ENCODE measurements at places on chromosomes 7 and 10.

DNA sequence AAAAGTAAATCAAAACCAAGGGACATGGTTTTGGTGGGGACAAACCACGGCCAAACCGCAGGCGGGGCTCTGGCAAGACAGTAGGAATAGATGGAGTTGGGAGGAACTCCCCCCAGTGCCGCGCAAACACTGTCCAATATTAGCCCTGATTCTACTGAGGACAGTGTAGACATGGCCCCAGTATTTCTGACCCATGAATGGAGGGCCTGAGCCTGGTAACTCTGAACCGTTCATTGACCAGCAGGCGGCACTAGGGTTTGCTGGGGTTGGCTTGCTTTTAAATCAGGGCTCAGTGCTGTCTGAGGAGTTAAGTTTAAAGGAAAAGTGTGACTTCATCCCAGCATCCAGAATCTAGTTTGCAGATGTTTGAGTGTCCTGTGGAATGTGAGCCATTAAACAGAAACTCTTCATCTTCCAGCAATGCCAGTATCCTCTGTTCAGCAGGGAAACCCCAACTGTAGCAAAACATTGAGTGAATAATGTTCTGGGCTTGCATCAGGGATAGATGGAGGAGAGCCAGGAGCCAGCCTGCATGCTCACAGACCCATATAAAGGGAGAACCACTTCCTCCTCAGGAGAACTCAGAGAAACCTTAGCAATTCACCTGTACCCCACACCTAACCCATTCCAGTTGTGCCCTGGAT lies 147.4 kb upstream of the PRSS58 start:
- no peak for DNase-seq

GRCh38 chr7:85454904-85455303 lies 268.0 kb upstream of the SEMA3D start:
- DNase-seq, result no peak

- DNase-seq, result no peak
These were observed 619.0 kb upstream of the DPP6 start for GRCh38 chr7:153433223-153433622.

DNA sequence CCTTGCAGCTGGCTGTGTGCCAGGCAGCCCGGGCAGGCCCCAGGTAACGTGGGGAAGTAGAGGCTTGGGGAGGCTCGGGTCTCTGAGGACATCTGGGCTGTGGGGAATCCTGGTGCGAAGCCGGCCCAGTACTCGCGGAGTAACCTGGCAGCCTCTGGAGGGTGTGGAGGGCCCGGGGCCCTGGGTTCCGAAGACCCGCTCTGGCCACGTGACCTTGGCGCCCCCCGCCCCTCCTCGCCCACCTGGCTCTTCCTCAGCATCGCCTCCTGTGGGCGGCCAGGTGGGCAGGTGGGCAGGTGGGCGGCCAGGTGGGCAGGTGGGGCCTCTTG lies 143.1 kb downstream of the WDR37 start:
- no peak for DNase-seq

DNA sequence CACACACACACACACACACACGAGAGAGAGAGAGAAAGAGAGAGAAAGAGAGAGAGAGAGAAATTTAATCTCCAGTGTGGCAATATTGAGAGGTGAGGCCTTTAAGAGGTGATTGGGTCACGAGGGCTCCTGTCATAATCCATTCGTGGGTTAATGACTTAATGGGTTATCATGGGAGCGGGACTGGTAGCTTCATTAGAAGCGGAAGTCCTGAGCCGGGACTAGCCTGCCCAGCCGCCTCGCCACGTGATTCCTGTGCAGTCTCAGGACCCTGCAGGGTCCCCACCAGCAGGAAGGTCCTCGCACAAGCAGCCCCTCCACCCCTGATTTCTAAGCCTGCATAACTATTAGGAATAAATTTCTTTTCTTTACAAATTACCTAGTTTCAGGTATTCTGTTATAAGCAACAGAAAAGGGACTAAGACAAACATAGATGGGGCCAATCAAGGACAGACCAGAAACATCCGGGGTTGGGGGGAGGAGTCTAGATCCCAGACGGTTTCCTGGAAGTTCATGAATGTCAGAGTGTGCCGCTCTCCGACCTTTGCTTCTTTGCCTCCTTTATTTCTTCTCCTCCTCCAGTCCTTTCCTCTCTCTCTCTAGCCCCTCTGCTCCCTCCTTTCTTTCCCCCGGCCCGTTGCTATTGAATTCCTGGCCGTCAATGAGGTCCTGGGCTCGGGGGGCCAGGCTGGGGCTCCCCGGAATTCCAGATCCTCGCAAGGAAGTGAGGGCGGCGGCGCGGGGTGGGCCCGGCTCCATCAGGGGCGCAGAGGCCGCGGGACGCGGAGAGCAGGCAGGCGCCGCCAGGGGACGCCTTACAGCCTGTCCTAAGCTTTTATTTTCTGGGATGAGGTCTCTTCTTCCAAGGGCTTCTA lies 146.8 kb downstream of the CYP26A1 start:
- DNase-seq, result no peak

GRCh38 chr7:43856996-43857395 lies 12.3 kb downstream of the MRPS24 start:
- DNase-seq, result no peak

GRCh38 chr10:13184730-13185514 lies 23.6 kb downstream of the MCM10 start:
- no peak for DNase-seq

- no peak for DNase-seq
These were observed 22.2 kb upstream of the RASSF4 start for GRCh38 chr10:44937196-44938005.

DNA sequence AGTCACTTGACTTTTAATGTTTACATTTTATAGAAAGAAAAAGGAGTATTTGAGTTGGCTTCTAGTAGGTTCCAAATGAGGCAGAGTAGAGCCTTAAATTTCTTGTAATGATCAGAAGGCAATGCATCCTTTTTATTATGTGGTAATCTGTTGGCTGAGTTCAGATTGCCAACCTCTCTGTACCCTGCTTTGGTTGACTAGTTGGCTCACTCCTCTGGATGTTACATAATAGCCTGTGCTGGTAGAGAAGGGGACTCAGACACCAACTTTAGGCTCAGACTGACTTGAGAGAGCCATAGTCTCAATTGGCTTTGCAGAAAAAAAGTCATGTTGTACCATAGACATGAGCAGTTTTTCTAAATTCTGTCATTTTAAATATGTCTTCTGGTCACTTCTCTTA lies 46.8 kb upstream of the GLCCI1 start:
- DNase-seq, result no peak

DNA sequence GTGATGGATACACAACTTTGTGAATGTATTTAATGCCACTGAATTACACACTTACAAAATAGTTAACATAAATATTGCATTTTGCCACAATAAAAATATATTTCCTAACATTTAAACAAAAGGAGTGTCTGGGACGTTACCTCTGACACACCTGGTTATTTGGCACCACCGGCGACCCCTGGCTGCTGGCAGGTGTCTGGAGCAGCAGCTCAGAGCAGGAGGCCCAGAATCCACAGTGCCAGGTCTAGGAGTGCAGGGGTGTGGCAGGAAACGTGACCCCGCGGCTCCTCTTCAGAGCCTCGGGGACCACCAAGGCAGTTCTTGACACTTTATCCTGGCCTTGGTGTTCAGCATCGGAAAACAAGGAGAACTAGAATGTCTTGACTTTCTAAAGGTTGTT lies 46.3 kb downstream of the MGMT start:
- no peak for DNase-seq

GRCh38 chr7:94507462-94507861 lies 2.1 kb upstream of the CASD1 start:
- DNase-seq, result no peak

GRCh38 chr7:96089511-96089910 lies 232.4 kb downstream of the SLC25A13 start:
- DNase-seq, result no peak

DNA sequence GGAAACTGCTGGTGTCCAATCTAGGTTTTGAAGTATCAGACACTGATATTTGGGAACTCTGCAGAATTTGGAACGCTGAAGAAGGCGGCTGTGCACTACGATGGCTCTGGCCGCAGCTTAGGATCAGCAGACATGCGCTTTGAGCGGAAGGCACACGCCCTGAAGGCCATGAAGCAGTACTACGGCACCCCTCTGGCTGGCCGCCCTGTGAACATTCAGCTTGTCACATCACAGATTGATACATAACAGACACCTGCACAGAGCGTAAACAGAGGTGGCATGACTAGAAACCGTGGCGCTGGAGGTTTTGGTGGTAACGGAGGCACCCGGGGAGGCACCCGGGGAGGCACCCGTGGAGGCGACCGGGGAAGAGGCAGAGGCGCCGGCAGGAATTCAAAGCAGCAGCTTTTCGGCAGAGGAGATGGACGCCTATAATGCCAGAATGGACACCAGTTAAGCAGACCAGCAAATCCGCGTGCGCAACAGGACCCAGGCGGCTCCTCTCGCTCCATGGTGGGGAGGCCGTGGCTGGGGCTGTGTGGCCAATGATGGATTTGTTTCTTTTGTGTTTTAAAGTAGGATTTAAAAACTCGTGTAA lies 22.2 kb upstream of the CCL24 start:
- DNase-seq, result no peak

DNA sequence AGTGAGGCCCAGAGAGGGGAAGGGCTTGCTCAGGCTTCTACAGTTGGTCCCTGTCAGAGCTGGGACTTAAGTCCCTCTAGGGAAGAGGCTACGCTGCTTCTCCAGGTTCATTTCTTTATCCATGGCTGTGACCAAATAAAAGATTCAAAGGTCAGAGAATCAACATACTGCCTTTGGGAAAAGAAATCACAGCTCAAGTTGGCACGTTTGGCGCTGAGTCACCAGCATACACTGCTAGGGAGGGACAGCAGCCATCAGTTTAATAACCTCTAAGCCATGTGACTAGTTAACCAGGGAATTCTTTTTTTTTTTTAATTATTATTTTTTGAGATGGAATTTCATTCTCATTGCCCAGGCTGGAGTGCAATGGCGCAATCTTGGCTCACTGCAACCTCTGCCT lies 28.4 kb upstream of the CRHR2 start:
- DNase-seq, result no peak

DNA sequence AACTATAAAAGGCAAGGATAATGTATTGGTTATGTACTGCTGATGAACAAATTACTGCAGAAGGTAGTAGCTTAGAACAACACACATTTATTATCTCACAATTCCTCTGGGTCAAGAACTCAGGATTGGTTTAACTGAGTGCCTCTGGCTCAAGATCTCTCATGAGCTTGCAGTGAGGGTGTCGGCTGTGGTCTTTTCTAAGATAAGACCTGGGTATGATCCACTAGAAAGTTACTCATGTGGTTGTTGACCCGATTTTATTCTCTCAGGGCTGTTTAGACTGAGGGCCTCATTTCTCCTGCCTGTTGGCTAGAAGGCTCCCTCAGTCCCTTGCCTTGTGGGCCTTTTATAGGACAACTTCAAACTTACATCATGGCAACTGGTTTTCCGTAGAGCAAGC lies 86.7 kb downstream of the VWDE start:
- DNase-seq, result no peak

- DNase-seq, result peak; percentile 56
These were observed 15.6 kb downstream of the SHH start for GRCh38 chr7:155796381-155797261.

GRCh38 chr10:4576206-4576605 lies 249.8 kb upstream of the AKR1E2 start:
- DNase-seq, result no peak

- DNase-seq, result no peak
These were observed 242.1 kb upstream of the KCND2 start for GRCh38 chr7:120030876-120031275.

DNA sequence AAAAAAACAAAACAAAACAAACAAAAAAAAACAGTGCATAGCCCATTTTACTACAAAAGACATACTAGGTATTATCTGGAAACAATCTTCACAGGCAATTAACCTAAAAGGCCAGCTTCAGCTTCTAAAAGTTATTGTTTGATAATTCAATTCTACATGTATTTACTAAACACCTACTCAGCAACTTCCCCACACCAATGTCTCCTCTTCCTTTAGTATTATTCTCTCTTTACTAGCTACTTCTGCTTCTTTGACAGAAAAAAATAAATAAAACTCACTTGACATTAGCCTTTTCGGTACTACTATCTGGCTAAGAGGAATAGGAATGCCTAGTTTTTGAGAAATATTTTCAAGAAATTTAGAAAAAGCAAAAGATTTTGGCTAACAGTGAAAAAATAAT lies 2.8 kb downstream of the TM9SF3 start:
- DNase-seq, result no peak

GRCh38 chr7:15888090-15888489 lies 201.6 kb upstream of the MEOX2 start:
- no peak for DNase-seq

DNA sequence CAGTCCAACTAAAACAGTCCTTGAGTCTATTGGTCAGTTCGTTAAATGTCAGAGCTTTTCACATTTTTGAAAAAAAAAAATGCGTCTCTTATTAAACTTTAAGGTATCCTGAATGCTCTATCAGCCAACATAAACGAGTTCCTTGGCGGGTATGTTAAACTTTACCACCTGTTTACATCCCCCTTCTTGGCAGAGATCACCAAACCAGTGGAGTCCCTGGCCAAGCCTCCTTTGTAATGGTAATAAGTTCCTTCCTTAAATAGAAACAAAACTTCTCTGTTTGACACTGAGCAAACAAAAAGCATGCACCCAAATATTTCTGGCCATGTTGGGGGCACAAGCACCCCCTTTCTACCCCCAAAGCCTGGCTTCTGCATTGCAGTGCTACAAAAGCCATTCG lies 3.2 kb downstream of the TRIL start:
- no peak for DNase-seq

- DNase-seq, result no peak
These were observed 646.2 kb upstream of the SEMA3D start for GRCh38 chr7:85833066-85833465.

GRCh38 chr10:37222046-37222445 lies 96.6 kb downstream of the ANKRD30A start:
- no peak for DNase-seq

DNA sequence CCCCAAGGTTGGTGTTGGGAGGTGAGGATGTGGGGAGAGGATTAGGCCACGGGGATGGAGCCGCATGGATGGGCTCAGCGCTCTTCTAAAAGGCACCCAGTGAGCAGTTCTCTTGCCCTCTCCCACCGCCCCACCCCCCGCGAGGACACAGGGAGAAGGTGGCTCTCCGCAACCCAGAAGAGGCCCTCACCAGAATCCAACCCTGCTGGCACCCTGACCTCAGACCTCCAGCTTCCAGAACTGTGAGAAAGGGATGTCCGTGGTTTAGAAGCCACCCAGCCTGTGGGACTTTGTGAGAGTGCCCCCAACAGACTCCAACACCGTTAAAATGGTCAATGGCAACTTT lies 242.8 kb upstream of the PPP2R2D start:
- DNase-seq, result no peak
